ENCODE measurements at places on chromosomes 2 and 18. TPM values are rescaled to one million over a fixed set of nuclear protein-coding genes. Genes with fewer than 3 reads are reported as not detected.

DNA sequence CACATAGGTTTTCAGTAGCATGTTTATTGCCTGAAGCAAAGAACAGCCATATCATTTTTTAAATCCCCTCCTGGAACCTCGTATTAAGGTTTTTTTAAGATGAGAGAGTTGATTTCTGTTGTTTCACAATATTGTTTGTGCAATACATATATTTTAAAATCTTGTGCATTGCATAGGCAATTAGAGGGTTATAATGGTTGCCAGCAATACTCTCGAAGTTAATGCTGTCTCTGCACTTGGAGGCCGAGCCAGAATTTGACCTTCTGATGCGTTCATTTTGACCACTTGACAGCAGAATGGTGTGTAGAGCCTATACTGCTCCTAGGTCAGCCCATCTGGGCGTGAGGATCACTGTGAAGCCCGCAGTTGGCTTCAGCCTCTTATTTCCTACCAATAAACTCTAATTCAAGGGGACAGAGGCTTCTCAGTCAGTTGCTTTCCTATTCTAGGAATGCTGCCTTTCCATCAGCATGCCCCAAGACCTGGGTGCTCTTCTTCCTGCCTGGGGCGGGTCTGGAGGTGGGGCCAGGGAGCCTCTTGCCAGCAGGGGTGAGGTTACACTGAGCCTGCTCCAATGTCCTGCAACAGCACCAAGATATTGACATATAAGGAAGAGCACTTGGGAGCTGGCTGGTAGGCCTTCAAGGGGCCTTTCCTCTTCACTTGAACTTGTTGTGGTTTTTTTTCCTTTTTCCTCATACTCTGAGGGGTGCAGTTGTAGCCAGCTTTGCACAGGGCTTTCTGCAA is 91.4 kb upstream of the BCL2L11 start:
- H3K27me3 ChIP-seq, result peaks cover 6% of the 10 kb centered on the region
- no peak for DNase-seq
- peaks cover 11% of the 10 kb centered on the region for H3K4me1 ChIP-seq
- no peak overlapping the region for H3K27ac ChIP-seq

Gene MFSD2B
- 0.36 TPM for total RNA-seq

Gene SKOR2
- not detected for total RNA-seq

- no peaks in the 10 kb centered on the region for H3K27me3 ChIP-seq
- peak within 1 kb of the TSS; percentile 61 for H3K27ac ChIP-seq
- peak within 1 kb of the TSS; percentile 85 for H3K4me3 ChIP-seq
- DNase-seq, result peak; percentile 77
These were observed at the start of gene CHST10 for GRCh38 chr2:100416935-100417710. Gene CHST10, minus strand, starts transcription at chr2:100417668. Its CDS starts 10,993 bp downstream, at chr2:100406675.

Gene CAPN13
- total RNA-seq, result not detected

Gene SKA1
- total RNA-seq, result 38.8 TPM

Gene ADGRF3
- 4.4 TPM for total RNA-seq

- no peak overlapping the region for H3K27ac ChIP-seq
- peaks cover 4% of the 10 kb centered on the region for H3K27me3 ChIP-seq
- peaks cover 4% of the 10 kb centered on the region for H3K4me1 ChIP-seq
- no peak for DNase-seq
- H3K36me3 ChIP-seq, result no peaks in the 10 kb centered on the region
These were observed 92.9 kb upstream of the SIX2 start for GRCh38 chr2:45102141-45102540.

Measured in activated naive CD8-positive, alpha-beta T cell treated with anti-CD3 and anti-CD28 coated beads for 36 hours (primary cell).